A549 treated with Hydrocortisone at 1 μM for 4 hours (cell line): ENCODE measurements at places on chromosomes 16 and 17. TPM values are rescaled to one million over a fixed set of nuclear protein-coding genes. Genes with fewer than 3 reads are reported as not detected.

SALL1 gene
- total RNA-seq, result 0.20 to 0.73 TPM (median 0.35 TPM) in 5 replicates

KRT32 gene
- 0.05 to 0.07 TPM (median 0.06 TPM) in 3 of 5 replicates, not detected in the others for total RNA-seq

SDR42E1 gene
- total RNA-seq, result 0.95 to 1.7 TPM (median 1.6 TPM) in 5 replicates

DHX58 gene
- total RNA-seq, result 0.22 to 0.62 TPM (median 0.45 TPM) in 5 replicates

KRTAP2-2 gene
- not detected in 5 replicates for total RNA-seq

ZG16 gene
- total RNA-seq, result not detected in 5 replicates

UNC45B gene
- total RNA-seq, result not detected in 5 replicates

UMOD gene
- total RNA-seq, result not detected in 5 replicates

SPATA33 gene
- total RNA-seq, result 12.0 to 17.5 TPM (median 16.5 TPM) in 5 replicates

TELO2 gene
- 33.6 to 38.1 TPM (median 35.9 TPM) in 5 replicates for total RNA-seq

ASIC2 gene
- 1.5 to 2.0 TPM (median 1.7 TPM) in 5 replicates for total RNA-seq

SLC52A1 gene
- 0.54 to 1.2 TPM (median 0.73 TPM) in 5 replicates for total RNA-seq

ACBD4 gene
- total RNA-seq, result 6.3 to 7.7 TPM (median 6.5 TPM) in 5 replicates

PRR35 gene
- total RNA-seq, result 0.14 to 0.22 TPM (median 0.16 TPM) in 5 replicates

TNFRSF17 gene
- total RNA-seq, result not detected in 5 replicates

FASN gene
- 132 to 142 TPM (median 139 TPM) in 5 replicates for total RNA-seq

CACNG4 gene
- 10.2 to 15.2 TPM (median 13.4 TPM) in 5 replicates for total RNA-seq

SLC6A2 gene
- 0.10 to 0.14 TPM (median 0.12 TPM) in 3 of 5 replicates, not detected in the others for total RNA-seq

SMURF2 gene
- total RNA-seq, result 20.0 to 32.8 TPM (median 25.4 TPM) in 5 replicates

PTX4 gene
- total RNA-seq, result not detected in 5 replicates

PPP1R1B gene
- 0.12 to 0.18 TPM (median 0.13 TPM) in 4 of 5 replicates, not detected in the other for total RNA-seq

TRIM25 gene
- 54.4 to 78.4 TPM (median 57.5 TPM) in 5 replicates for total RNA-seq

NPIPB5 gene
- 20.8 to 34.3 TPM (median 25.2 TPM) in 5 replicates for total RNA-seq

IRF8 gene
- 0.33 to 0.68 TPM (median 0.53 TPM) in 5 replicates for total RNA-seq

TBC1D3G gene
- total RNA-seq, result not detected in 5 replicates

NXN gene
- total RNA-seq, result 23.0 to 27.3 TPM (median 24.8 TPM) in 5 replicates

LASP1 gene
- total RNA-seq, result 246 to 296 TPM (median 250 TPM) in 5 replicates

MT1F gene
- total RNA-seq, result 17.7 to 28.2 TPM (median 18.4 TPM) in 5 replicates

SLFN11 gene
- 3.7 to 9.2 TPM (median 5.8 TPM) in 5 replicates for total RNA-seq

CA4 gene
- total RNA-seq, result 0.09 to 0.29 TPM (median 0.20 TPM) in 3 of 5 replicates, not detected in the others

PYDC1 gene
- not detected in 5 replicates for total RNA-seq

NPIPA3 gene
- 1.0 to 1.9 TPM (median 1.3 TPM) in 5 replicates for total RNA-seq

KRTAP2-1 gene
- total RNA-seq, result not detected in 5 replicates
